Hematopoietic multipotent progenitor cell (in vitro differentiated cells): ENCODE measurements at places on chromosomes 6 and 20.

DNA sequence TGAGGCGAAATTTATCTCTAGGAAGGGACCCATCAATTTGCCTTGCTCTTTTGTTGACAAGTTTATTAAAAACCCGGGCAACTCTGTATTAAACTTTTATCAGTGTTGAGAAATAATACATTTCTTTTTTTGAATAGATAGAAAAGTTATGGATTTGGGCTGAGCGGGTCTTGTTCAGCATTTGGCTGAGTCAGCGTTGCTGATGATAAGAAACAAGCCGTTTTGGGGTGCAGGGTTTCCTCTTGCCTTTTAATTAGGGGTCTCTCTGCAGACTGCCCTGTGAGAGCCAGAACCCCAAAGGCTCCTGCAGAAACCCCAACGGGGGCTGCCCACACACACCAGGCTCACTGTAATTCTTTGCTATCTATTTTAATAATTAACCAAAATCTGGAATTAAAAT is 82.1 kb upstream of the SLCO4A1 start:
- DNase-seq = no peak

- DNase-seq = no peak
Observed at GRCh38 chr6:126718600-126719327, 378.8 kb downstream of the CENPW start.

GRCh38 chr6:5388326-5388725 is 127.0 kb downstream of the FARS2 start:
- no peak for DNase-seq

DNA sequence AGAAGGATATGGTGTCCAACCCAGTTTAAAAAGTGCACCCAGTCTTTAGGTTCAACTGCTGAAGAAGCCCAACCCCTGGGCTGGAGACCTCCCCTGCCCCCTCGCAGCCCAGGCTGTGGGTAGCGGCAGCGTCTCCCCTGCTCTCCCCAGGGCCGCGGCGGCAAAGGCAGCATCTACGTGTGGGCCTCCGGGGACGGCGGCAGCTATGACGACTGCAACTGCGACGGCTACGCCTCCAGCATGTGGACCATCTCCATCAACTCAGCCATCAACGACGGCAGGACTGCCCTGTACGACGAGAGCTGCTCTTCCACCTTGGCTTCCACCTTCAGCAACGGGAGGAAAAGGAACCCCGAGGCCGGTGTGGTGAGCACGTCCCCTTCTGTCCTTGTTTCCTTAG is 77.6 kb downstream of the BFSP1 start:
- DNase-seq = no peak

GRCh38 chr20:53922901-53923314 is 147.5 kb downstream of the BCAS1 start:
- DNase-seq = no peak

DNA sequence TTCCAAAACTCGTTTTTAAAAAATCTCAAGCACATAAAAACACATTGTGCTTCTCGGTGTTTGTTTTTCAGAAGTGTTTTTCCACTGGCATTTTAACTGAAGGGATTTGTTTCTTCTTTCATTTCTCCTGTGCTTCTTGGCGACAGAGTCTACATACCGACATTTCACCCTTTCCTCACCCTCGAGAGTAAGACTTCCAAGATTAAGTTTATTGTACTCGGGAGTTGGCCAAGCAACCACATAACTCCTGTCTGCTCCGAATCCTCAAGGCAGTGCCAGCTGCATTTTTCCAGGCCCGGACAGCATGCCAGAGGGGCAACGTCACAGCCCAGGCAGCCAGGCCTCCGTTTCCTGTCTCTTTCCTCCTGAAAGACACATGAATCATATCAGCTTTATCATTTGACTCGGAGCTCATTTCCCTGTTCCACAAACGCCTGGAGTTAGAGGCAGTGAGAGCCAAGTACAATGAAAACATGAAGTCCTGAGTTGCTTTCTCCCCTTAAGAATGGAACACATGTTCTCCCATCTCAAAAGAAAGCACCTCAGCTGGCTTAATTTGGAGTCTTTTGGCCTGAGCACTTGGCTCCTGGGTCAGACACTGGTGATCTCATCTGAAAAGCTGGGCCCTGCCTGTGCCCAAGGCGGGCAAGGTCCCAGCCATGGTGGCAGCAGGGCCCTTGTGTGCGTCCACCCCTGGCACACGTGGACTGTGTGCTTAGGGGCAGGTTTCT is 23.2 kb upstream of the FAM50B start:
- no peak for DNase-seq

DNA sequence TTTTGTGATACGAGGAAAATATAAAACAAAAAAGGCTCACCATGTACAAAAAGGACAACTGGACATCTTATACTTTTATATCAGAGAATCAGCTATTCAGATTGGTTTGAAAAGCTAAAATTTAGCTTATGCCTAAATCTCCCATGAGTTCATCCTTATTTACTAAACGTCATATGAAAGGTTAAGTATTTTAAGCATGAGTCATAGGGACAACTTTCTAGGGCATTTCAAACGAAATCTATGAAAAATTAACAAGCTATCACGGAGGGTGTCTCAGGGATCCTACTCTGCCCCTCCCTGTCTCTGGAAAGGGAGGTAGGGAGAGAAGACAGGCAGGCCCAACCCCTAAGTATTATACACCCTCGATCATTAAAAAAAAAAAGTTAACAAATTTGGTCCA is 124.1 kb upstream of the LOC128125822 start:
- no peak for DNase-seq

- no peak for DNase-seq
Observed at GRCh38 chr6:153572371-153572770, 441.3 kb upstream of the RGS17 start.

DNA sequence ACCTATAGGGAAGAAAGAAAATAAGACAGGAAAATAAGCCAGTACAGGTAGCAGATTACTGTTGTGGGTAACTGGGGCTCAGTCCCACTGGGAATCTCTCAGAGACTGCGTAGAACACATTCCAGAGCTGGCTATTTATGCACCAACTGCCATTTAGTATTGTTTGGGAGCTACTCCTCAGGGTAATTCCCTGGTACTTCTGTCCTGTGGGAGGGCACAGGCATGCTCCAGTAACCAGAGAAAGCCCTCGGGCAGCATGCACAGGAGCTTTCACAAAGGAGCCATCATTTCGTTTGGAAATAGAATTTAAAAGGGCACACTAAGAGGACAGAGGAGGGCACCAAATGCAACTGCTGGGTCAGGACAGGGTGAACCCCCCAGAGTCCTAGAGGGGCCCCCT is 148.0 kb upstream of the LRFN2 start:
- DNase-seq = no peak

GRCh38 chr20:32411955-32412706 is 54.0 kb downstream of the ASXL1 start:
- DNase-seq = no peak

- no peak for DNase-seq
Observed at GRCh38 chr6:147709396-147710272, 201.1 kb downstream of the SAMD5 start.

GRCh38 chr6:167779129-167779992 is 47.4 kb upstream of the AFDN start:
- no peak for DNase-seq

DNA sequence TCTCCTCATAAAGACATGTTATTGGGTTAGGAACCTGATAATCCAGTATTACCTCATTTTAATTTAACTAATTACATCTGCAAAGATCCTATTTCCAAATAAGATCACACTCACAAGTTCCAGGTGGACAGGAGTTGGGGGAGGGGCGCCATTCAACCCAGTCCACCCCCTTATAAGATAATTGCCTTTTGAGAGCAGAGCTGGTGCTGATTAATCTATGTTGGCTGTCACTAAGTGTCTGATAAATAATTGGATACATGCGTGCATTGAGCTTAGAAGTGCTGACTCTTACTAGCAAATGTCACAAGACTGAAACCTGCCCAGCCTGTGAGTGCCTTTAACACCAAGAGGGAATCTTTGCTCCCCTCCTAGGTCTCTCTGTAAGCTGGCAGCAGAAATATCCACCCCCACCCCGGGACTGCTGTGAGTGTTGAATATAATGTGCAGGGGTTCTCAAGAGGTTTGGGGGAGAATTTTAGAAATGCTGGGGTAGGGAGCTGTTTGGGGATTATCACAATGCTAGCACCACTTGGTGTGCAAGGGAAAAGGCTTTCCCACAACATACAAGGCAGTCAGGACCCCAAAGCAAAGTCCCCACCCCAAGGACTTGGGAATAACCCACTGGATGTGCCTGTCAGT is 87.5 kb downstream of the ANKRD60 start:
- DNase-seq = no peak

GRCh38 chr6:166691746-166692145 is 64.7 kb upstream of the RPS6KA2 start:
- no peak for DNase-seq

GRCh38 chr20:35917077-35917476 is 37.2 kb downstream of the SCAND1 start:
- DNase-seq = no peak

- no peak for DNase-seq
Observed at GRCh38 chr6:102571236-102571908, 1177.9 kb downstream of the GRIK2 start.

DNA sequence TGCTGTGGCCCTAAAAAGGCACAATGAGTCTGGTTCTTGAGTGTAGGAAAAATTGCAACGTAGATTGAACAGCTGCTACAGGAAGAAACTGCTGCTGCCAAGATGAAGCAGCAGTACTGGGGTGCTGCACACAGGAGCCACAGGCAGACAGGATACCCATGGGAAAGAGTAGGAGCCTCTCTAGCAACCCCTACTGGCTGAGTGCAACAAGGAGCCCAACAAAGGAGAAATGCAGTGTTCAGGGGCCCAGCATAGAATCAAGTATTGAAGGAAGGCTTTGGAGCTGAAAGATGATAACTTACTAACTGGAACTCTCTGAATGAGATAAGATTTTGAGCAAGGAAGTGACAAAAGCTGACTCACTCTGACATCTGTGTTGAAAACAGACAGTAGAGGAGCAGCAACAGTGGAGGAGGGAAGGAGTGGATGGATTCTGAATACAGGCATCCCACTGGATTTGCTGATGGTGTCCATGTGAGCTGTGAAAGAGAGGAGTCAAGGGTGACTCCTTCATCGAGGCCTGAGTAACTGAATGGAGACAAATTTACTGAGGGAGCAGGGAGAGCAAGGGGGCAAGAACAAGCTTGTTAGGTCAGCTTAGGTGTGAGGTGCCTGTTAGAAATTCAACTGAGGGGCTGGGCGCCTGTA is 534.7 kb upstream of the JARID2 start:
- DNase-seq = peak; percentile 70

DNA sequence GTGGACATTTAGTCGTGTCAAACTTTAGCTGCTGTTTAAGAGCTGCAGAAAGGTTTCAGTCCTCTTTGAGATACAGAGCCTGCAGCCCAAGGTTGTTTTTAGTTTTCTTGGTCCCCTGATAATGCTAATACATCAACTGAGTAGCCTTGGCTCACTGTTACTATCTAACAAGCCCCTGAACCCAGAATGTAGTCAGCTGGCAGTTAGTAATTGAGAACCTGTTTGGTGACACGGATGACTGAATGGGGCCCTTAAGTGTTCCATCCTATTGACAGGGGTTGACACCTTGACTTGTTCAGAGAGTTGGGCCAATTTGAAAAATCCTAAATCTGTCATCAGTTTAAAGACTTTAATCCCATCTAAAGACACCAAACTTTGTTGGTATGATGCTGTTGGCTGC is 2.8 kb downstream of the RTN4IP1 start:
- no peak for DNase-seq

DNA sequence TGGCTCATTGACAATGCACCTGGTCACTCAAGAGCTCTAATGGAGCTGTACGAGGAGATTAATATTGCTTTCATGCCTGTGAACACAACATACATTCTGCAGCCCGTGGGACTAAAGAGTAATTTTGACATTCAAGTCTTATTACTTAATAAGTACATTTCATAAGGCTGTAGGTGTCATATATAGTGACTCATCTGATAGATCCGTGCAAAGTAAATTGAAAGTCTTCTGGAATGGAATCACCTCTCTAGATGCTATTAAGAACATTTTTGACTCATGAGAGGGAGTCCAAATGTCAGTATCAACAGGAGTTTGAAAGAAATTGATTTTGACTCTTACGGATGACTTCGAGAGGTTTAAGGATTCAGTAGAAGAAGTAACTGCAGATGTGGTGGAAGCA is 267.9 kb downstream of the CLVS2 start:
- DNase-seq = no peak

DNA sequence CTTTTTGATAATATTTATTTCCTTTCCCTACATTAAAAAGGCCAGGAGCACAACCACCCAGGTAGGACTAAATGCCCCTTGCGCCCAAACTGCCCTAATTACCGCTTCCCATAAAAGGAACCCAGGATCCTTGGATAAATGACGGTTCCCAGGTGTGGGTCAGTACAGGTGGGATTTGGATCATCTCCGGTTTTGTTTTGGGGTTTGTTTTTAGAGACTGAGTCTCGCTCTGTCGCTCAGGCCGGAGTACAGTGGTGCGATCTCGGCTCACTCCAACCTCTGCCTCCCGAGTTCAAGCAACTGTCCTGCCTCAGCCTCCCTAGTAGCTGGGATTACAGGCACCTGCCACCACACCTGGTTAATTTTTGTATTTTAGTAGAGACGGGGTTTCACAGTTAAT is 28.4 kb downstream of the ZNF217 start:
- DNase-seq = no peak

- no peak for DNase-seq
Observed at GRCh38 chr6:164296411-164296810, 881.9 kb downstream of the QKI start.

DNA sequence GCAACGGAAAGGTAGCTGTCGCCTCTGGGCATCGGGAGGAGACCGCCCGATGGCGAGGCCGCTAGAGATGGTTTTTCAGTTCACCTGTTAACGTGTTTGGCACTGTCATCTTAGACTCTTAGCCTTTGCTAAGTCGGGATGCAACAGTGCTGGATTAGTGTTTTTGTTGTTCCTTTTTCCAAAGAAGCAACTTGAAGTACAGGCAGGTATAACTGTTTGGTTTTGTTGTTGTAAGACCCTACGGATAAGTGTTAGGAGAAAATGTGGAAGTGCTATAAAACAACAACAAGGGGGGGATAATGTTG is 723 bp downstream of the MANEA start:
- DNase-seq = no peak

- peak; percentile 6 for DNase-seq
Observed at GRCh38 chr6:75748743-75749538, at the start of gene MYO6. Gene MYO6 (plus strand): TSS chr6:75749239. CDS start chr6:75817548, 68,309 bp downstream.

GRCh38 chr6:70669133-70669532 is 1.4 kb downstream of the SMAP1 start:
- no peak for DNase-seq

- no peak for DNase-seq
Observed at GRCh38 chr6:17020889-17021538, 80.8 kb upstream of the STMND1 start.

GRCh38 chr6:8651998-8652397 is 216.7 kb upstream of the SLC35B3 start:
- DNase-seq = no peak
